ENCODE measurements at places on chromosomes 16 and 17.

DNA sequence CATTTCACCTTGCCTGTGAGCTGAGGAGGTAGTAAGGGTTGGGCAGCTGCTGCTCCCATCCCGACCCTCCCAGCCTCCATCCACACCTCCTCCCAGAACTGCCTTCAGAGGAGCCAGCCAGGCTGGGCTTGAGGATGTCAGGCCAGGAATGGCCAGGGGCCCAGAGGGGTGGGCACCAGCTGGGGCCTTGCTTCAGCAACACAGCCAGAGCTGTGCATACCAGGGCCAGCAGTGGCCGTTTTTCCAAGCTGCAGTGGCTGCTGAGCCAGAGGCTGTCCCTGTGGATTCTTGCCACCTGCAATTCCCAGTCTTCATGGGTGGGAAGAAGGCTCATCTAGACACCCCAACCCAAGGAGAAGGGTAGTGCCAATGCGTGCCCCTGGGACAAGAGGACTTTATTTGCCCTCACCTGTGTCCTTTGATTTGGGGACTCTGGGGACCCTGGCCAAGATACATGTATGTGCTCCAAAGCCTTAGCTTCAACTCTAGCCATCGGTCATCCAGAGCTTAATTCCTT, 153.4 kb upstream of the SDK2 start:
- DNase-seq, result no peak

- DNase-seq, result no peak
Observed at GRCh38 chr17:42313773-42314566, 25.7 kb downstream of the STAT5A start.

DNA sequence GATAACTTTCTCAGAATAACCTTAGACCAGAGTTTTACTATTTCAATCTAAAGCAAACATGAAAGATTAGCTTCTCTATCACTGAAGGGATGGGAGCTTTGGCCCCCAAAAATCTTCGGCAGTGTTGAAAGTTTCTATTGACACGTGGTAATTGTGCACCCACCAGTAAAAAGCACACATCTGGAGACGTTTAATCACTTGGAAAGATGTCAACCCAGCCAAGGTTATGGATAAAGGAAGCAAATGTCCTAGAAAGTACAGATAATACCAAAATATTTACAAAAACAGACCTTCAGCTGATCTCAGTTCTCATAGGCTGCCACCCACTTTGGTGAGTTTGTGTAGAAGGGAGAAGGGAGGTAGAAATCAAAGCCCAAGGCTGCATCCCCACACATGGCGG, 5.3 kb downstream of the MYCBPAP start:
- DNase-seq, result no peak

DNA sequence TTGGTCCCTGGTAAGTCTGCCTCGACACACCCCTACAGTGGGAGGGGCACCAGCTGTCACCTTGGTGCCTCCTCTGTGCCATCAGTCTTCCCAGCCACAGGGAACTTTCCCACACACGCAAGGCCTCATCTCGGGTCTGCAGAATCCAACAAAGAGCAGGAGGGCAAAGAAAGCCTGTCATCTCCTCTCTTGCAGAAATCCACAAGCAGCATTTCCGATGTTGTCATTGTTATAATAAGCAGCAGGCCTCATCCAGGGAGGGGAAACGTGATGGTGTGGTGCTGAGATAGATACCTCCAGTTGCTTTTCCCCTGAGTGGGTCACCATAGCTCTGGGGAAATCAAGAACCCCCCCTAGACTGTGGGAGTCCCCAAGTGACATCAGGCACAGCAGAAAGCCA, 110.4 kb downstream of the CMIP start:
- DNase-seq, result no peak
